ENCODE measurements at places on chromosomes 2 and 18.

DNA sequence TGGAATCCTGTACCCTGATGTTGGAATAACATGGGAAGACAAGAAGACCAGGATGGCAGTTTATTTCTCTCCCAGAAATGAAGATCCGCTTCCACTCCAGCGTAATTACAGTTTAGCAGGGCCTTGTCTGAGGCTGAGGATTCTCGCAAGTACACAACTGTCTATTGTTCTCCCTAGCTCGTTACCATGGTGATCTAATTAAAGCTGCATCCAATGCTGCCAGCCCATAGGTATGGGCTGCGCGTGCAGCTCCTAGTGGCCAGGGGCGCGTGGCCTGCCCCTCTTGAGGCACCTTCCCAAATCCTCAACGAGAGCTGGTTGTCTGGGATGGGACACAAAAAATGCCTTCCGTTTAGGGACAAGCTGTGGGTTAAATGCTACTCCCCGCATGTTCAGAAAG lies 344.9 kb downstream of the CYRIA start:
- no peak for DNase-seq

GRCh38 chr2:238942726-238943300 lies 94.9 kb downstream of the TWIST2 start:
- no peak for DNase-seq

DNA sequence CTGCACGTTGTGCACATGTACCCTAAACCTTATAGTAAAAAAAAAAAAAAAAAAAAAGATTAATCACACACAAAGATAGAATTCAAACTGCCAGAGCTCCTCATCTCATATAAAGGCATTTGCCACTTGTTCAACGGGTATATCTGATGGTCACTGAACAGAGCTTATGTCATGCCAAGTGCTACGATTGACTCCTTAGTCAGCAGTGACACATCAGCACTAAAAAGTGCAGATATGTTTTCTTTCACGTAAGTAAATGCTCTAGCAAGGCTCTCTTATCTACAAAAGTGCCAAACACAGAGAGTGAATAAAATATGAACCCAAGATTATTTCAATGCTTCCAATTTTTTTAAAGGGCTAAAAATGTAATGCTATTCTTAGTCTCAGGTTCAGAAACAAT lies 1.1 kb downstream of the LMAN1 start:
- peak; percentile 43 for DNase-seq

DNA sequence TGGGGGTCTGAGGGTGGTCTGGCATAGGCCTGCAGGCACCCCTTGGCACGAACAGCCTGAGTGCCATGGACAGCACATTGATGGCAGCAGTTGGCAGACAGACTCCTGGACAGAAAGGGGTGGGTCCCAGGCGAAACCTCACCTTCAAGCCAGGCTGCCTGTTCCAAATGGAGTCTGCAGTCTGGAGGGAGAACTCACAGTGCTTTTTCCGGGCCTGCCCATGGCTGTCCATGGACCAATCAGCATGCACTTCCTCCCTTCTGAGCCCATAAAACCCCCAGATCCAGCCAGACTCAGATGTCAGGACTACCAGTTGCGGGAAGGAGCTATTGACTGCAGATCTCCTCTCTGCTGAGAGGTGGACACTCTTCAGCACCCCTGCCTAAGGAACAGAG lies 694.6 kb upstream of the ACVR2A start:
- DNase-seq: no peak

- DNase-seq: peak; percentile 32
Observed at GRCh38 chr2:88639865-88640264, 12.6 kb upstream of the EIF2AK3 start.

- DNase-seq: no peak
Observed at GRCh38 chr18:63236921-63237846, 82.4 kb downstream of the BCL2 start.

DNA sequence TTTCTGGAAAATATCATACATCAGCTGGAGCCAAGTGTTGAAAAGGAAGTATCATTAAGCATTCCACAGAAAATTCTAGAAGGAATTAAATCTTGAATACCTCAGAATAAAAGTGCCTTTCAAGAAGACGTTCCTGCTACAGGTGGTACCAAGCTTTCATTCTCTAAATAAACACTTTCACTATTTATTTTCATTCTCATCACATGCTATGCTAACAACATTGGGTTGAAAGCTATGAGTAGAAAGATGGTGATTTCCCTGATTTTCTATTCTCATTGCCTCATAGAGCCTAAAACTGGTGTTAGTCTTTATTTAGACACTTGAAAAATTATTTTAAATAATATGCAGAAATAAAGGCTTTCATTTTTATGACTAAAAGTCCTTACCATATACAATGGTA lies 324.7 kb downstream of the LRP1B start:
- DNase-seq: no peak

GRCh38 chr2:25332571-25332970 lies 9.2 kb downstream of the DNMT3A start:
- no peak for DNase-seq

GRCh38 chr2:234724850-234725249 lies 227.0 kb upstream of the SH3BP4 start:
- DNase-seq: no peak

GRCh38 chr2:85089585-85089984 lies 43.6 kb upstream of the TCF7L1 start:
- no peak for DNase-seq

GRCh38 chr2:71725836-71726235 lies 272.5 kb downstream of the DYSF start:
- DNase-seq: no peak

DNA sequence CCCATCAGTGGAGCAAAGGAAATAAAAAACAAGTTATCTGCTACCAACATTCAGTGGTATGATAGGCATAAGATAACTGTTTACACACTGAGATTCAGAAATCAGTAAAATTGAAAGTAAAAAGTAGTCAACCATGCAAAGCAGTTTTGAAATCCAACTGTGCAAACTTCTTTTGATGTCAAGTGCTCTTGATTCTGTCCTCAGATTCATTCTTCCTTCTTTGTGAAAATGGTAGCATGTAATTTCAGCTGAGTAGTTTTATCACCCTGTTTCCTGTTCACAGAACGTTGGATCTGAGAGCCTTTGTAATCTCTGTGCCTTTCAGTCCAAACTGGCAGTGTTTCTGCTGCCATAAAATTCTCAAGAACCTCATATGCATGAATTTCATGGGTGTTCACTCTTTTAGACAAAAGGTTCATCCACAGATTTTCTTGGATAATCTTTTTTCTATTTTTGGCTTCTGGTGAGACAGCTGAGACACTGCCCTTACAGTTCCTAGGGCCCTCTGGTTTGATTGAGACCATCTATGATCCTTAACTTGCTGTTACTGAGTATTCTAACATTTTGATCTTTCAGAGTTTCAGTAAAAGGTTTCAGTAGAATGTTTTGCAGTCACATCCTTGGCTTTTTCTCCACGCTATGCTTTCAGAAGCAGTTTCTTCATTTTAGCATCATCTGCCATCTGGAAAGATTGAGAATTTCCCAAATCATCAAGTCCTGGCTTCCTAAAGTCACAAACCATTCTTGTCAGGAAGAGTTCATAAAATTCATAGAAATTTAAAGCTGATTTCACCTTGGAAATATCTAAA lies 272.3 kb upstream of the EPHA4 start:
- no peak for DNase-seq

DNA sequence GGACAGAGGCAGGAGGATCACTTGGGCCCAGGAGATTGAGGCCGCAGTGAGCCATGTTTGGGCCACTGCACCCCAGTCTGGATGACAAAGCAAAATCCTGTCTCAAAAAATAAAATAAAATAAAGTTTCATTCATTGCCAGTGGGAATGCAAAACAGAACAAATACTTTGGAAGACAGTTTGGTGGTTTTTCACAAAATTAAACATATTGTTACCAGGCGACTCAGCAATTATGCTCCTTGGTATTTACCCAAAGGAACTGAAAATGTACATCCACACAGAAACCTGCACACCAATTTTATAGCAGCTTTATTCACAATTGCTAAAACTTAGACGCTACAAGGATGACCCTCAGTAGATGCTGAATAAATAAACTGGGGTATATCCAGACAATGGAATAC lies 35.8 kb downstream of the FOSL2 start:
- DNase-seq: no peak

- DNase-seq: no peak
Observed at GRCh38 chr2:163633291-163633690, 102.5 kb downstream of the FIGN start.

DNA sequence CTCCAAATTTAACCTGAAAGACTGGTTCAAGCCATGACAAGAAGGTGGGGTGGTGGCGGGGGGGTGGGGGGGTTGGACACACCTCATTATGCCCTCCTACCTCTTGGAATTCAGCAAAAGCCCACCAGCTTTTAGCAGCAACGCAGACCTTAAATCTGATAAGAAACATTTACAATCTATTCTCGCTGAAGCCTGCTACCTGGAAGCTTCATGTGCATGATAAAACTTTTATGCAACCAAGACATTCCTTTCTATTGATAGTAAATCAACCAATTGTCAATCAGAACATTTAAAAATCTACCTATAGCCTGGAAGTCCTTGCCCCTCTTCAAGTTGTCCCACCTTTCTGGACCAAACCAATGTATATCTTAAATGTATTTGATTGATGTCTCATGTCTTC lies 113.6 kb upstream of the FAM98A start:
- DNase-seq: no peak

GRCh38 chr2:215653344-215654030 lies 217.6 kb upstream of the FN1 start:
- DNase-seq: no peak

DNA sequence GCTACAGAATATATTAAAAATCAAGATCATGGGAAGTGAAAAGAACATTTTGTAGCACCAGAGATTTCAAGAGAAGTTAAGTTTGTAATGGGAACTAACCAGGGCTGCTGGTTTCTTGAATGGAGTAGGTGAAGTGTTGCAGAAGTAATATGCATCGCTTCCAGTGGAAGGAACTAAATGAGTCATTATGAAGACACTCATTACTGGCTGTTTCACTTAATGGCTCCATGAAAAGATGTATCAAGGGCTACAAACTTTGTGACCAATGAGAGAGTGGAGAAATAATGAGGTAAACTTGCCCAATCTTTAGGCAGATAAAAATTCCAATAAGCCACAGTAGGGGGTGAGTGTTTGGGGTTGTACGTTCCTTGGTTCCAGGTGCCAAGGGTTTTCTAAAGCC lies 380.4 kb upstream of the POU3F3 start:
- DNase-seq: no peak

- no peak for DNase-seq
Observed at GRCh38 chr2:179137200-179137759, 87.3 kb upstream of the CCDC141 start.

DNA sequence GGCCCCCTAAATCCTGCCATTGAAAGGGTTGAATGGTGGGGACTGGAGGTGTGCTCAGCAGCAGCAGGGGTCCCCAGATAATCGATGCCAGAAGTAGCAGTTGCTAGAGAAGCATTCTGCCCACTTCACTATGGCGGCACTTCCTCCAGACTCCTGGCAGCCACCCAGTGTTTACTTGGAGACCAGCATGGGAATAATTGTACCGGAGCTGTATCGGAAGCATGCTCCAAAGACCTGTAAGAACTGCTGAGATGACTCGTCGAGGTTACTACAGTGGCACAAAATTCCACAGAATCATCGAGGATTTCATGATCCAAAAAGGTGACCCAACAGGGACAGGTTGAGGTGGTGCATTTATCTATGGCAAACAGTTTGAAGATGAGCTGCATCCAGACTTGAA lies 11.0 kb upstream of the GAREM2 start:
- DNase-seq: no peak

- DNase-seq: no peak
Observed at GRCh38 chr18:73283032-73283431, 415.2 kb upstream of the NETO1 start.

DNA sequence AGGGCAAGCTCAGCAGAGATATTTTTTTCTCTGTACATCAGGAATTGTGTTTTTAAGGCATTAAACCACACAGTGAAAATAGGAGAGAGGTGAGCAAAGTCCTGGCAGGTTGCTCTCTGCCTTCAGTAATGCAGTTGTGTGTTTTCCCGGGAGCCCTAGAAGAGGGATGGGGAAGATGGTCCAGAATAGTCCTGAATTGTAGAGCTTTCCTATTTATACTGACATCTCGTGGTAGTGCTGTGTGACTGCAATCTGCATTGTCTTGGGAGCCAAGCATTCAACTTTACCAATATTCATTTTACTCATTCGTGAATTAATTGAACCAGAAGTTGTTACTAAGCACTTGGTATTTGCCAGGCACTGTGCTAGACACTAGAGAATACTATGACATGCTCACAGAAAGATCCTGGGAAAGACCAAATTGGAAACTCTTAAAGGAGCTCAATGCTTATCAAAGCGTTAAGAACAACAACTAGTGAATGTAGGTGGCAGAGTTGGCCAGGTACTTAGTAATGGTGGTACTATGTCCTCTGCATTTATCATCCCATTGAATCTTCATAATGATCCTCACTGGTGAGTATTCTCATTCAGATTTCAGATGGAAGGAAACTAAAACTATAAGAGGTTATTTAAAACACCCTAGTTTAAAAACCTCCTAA lies 214.6 kb downstream of the TRIB2 start:
- peak; percentile 21 for DNase-seq

DNA sequence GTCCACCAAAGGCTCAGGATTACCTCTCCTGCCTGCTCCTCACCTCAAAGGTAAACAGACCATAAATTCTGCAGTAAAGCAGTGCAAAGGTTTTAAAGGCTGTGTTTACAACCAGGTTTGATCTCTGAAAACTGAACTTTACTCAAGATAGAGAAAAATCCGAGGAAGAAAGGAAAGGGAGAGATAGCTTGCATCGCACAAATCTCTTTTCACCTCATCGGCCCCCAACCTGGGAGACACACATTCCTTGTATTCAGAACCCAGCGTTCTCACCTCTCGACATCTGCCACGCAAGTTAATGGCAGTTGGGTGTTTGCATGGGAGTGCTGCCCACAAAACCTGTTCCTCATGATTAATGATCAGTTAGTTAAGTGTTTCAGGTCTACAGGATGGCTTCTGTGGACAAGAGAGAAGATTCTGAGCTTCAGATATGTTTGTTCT lies 72.6 kb downstream of the GATA6 start:
- no peak for DNase-seq

- DNase-seq: no peak
Observed at GRCh38 chr2:96798733-96799622, 17.1 kb upstream of the CNNM3 start.

- DNase-seq: no peak
Observed at GRCh38 chr2:71861186-71862160, 286.2 kb downstream of the CYP26B1 start.

GRCh38 chr2:118148133-118148532 lies 59.9 kb downstream of the INSIG2 start:
- no peak for DNase-seq

GRCh38 chr18:318791-319291 lies 51.0 kb upstream of the THOC1 start:
- DNase-seq: no peak

DNA sequence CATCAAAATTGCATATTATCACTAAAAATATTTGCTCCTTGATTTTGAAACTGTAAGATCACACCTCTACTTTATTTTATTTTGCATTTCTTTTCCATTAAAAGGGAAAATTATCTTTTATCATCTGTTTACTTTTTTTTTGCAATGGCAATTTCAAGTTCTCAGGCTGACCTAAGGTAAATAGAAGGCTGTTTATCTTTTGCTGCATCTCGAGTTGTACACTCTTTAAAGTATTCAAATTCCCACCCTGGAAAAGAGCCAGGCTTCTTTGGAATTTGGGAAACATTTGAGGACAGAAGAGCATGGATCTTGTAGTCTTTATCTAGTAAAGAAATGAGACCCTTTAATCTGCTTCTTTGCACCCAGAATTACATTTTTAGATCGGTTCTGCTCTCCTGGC lies 645.7 kb downstream of the SLC4A3 start:
- DNase-seq: no peak
